ENCODE measurements at places on chromosomes 5 and 9.
A peak's percentile ranks its signal among the peaks of the same experiment; 100 is the strongest.

DNA sequence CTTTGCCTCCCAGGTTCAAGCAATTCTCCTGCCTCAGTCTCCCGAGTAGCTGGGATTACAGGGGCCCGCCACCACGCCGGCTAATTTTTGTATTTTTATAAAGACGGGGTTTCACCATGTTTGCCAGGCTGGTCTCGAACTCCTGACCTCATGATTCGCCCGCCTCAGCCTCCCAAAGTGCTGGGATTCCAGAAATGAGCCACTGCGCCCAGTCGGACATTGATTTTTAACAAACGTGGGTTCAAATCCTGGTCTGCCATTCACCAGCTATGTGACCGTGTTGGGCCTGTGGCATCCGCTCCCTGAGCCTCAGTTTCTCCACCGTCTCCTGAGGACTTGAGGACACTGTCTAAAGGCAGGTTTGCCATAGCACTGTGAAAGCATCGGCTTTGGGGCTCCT, 41.8 kb upstream of the NEK6 start:
- no peak for DNase-seq

DNA sequence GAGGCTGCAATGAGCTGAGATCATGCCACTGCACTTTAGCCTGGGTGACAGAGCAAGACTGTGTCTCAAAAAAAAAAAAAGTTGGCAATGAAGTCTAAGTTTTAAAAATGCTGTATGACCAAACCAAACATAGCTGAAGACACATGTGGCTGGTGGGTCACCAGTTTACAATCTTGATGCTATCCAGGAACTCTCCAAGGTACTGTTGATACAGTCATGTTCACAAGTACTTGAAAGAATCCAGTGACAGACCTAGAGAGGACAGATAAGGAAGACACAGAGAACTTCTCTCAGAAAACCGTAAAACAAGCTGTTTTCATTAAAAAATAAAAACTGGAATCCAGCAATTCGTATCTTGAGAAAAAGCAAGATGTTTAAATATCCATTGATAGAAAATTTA, 95.7 kb downstream of the ACTBL2 start:
- peak; percentile 78 for DNase-seq

DNA sequence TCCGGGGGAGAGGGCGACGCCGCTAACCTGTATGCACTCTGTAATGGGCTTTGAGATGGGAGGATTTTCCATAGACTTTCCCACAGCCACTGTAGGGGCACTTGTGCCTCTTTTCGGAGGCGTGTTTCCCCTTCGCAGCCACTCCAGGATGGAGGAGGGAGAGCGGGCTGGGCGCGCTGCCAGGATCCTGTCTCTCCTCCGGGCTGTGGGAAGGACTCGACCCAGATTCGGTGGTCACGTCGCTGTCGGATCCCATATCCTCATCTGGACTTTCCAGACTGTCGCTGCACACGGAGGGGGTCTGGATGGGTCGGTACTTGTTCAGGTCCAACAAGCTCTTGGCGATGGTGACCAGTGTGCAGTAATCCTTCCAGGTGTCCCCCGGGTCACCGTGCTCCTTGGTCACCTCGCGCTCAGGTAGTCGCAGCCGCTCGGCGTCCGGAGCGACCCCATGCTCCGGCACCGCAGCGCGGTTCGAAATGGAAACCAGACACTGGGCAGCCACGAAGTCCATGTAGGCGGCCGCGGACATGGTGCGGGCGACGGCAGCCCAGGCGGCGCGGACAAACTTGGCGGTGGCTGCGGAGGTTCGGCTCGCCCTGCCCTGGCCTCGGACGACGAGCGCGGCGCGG, 1.5 kb downstream of the KLF9 start:
- peak; percentile 76 for DNase-seq

DNA sequence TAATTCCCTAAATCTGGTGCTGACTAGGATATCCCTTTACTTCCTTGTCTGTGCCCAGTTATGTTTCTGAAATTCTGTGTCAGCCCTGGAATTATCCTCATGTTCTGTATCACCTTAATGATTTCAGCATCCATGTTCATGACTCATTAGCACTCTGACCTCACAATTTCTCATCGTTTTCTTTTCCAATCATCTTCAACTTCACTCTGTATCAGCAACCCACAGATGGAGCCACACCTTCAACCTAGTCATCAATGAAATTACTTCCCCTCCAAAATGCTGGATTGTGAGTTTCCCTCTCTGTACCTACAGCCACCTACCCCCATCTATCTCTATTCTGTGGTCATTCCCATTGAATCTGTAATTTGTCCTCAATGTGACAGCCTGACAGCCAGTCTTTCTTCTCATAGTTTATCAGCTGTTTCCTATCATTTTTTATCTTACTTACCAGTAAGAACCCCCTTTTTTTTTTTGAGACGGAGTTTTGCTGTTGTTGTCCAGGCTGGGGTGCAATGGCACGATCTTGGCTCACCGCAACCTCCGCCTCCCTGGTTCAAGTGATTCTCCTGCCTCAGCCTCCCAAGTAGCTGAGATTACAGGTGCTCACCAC, 3.1 kb upstream of the IL6ST start:
- peak; percentile 59 for DNase-seq

DNA sequence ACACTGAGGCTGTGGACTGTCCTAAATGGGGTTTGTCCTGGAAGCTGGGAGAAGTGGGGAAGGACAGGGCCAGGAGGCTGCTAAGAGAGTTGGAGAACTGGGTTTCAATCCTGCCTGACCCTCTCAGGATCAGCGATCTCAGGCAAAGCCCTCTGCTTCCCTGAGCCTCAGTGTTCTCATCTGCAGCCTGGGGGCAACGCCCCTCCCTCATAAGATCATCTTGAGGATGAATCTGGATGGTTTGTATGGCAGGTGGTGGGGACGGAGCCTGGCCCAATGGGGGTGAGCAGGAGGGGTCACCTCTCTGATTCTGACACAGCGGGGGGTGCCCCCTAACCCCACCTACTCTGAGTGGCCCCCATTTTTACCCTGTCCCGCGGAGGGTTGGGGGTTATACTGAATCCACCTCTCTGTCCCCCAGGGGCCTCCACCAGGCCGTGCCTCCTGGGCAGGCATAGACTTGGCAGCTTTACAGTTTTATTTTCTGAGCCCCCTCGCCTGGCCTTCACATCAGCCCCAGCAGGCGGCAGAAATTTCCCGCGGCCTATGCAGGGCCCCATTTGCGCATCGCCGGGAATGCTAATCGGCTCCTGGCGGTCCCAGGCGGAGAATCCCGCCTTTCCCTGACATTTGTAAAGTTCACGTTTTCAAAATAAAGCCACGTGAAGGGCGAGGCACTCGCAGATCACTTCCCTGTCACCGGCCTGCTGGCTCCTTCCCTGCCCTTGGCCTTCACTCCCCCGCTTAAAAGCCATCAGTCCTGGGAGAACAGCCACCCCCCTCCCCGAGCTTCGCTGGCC, 17.8 kb upstream of the LAMC3 start:
- DNase-seq: no peak

DNA sequence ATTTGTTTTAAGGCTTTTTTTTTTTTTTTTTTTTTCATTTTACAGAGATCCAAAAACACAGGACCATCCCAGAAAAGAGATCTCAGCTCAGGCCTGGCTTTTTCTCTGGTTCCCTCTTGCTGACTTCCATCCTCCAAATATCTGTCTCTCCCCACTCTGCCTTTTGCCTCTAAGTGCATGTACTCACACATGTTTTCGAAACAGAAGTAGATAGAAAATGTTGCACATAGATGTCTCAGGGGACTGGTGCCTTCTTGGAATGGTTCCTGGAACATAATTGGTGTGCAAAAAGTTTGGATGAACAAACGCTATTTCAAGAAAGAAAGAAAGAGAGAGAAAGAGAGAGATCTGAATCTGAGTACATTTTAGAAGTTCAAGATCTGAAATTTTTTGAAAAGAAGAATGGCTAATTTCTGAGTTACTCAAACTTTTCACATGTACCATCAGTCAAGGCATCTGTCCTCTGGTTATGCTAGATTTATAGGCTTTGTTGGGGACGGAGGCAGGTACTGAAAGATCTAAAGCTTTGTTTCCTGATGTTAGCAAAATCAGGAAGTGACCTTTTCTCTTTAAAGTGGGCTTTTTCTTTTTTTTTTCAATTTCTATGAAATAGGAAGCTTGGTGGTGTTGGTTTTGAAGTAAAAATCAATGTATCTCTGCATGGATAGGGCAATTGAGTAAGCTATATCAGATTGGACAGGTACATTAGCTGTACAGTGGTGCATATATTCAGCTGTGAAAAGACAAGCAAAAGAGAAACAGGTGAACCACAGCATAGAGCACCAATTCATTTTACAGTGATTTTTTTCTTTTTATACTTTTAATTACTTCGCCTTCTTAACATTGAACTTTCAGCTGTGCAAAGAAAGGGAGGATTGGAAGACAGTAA, 8.5 kb upstream of the TNFSF8 start:
- peak; percentile 22 for DNase-seq

GRCh38 chr5:157263496-157264090, 2.3 kb upstream of the CYFIP2 start:
- DNase-seq: no peak

- no peak for DNase-seq
Measured at GRCh38 chr5:136087961-136088871, 44.4 kb upstream of the SMAD5 start.

GRCh38 chr5:56475689-56476486, 242.8 kb upstream of the ANKRD55 start:
- peak; percentile 30 for DNase-seq

- peak; percentile 75 for DNase-seq
Measured at GRCh38 chr9:116154976-116155697, 1.5 kb downstream of the PAPPA start.

DNA sequence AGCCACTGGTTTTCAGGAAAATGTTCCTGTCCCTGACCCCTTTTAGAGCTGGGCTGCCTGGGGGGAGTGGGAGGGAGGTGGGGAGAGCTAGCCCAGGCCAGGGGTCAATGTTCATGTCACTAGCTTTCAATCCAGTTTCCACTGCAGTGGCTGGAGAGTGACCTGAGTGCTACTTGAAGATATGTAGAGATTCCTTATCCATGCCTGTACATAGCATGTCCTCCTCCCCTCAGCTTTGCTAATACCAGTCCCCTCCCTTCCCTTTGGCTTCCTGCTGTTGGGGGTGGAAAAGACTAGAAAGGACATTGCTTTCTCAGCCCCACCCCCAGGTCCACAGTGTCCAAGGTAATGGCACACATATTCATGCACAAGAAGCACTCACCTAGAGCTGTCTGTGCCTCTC, 7.8 kb downstream of the DNAJB5 start:
- DNase-seq: no peak

DNA sequence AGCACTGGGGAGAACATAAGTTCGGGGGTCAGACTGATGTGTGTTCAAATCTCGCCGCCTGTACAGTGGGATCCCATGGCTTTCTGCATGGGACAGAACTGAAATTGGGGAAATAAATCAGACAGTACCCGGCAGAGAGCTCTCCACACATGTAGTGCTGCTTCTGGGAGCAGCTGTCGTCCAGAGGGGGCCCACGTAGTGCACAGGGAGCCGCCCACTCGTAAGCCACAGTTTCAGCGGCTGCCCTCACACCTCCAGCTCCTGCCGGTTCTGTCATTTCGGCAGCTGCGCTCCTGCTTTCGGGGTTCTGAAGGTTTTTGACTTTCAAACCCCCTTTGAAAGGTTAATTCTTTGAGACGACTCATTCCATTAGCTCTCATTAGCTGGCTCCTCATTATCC, 83.1 kb downstream of the OLFM1 start:
- DNase-seq: no peak

- DNase-seq: no peak
Measured at GRCh38 chr5:83662558-83662957, 58.1 kb downstream of the HAPLN1 start.

DNA sequence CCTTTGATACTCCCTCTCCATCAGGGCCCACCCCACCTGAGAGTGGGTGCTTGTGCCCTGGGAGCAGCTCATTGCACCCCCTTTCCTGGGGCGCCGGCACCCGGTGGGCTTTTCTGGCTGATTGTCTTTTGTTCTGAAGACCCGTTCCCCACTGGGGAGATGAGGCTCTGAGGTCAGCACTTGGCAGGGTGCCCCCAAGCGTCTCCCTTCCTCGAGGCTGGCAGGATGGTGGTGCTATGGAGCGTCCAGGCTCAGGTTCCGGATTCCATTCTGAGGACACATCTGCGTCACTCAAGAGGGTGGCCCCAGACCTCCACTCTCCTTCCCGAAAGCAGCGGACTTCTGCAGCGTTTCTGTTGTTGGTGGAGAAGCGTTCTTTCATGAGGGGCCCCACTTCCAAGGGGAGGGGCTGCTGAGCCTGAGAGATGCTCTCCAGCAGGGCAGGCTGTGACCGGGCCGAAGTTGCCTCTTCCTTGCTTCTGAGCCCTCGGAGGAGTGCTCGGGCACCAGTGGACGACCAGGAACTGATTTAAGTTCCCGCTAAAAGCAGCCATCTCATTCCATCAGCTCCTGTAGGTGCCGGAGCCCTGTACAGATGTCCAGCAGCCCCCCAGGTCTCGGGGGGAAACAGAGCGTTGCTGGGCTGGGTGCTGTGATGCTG, 42.2 kb downstream of the COL5A1 start:
- no peak for DNase-seq

DNA sequence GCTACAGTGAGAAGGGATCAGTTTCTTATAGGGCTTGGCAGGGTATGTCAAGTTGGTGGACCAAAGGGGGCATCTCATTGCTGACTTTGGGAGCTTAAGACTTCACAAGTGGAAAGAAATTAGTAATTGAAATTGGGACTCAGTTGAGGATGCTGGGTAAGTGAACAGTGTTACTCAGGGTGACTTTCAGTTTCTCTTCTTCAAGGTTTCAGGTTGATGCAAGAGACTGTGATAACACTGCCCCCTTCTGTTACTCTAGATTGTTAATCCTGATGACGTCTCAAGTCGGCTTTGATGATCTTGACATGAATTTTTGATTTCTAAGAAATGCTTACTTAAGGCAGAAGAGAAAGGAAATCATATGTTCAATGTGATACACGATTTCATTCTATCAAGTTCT, 21.3 kb downstream of the KCTD16 start:
- DNase-seq: peak; percentile 73

DNA sequence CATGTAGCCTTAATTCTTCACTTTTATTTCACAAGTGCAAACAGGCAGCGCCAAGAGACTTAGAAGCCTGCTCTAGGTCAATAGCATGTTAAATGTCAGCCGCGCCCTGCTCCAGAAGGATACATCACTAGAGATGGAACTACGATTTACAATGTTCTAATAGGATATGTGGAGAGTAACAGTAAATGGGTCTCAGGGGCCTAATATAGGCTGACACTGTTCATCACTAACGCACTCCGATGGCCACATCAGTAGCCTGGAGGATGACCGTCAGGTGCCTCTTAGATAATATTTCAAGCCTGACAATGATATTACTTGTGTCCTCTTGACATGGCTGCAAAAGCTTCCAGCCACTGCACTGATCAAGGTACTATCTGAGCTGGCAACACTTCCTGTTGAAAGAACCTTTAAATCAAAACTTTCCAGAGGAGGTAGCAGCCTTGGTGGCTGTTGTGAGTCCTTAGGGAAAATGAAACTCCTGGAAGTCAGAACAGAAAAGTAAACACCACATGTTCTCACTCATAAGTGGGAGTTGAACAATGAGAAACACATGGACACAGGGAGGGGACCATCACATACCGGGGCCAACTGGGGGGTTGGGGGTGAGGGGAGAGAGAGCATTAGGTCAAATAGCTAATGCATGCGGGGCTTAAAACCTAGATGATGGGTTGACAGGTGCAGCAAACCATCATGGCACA, 35.0 kb downstream of the PTTG1 start:
- DNase-seq: no peak

All from fibroblast of skin of back (primary cell).